Thyroid gland (tissue), 4 donors: ENCODE measurements at places on chromosomes 1 and 21. TPM values are rescaled to one million over a fixed set of nuclear protein-coding genes. Genes with fewer than 3 reads are reported as not detected.

The ADAM30 gene
- total RNA-seq = not detected

The HIVEP3 gene
- 13.5 TPM for total RNA-seq

DNA sequence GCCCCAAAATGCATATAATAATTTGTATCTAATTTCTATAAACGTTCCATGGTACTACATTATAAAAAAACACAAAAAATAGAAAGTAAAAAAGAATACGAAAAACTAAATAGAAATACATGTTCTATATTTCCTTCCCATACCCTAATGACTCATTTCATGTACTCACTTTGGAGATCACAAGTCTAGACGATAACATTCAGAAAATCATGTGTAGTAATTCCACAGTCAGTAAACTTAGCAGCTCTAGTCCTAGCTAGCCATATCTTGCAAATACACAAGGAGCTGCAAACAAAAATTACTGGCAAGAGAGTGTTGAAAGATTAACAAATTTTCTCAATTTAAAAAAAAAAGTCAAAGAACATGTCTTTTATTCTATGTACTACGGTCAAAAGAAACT, 1.4 kb downstream of the GOLPH3L start:
- peaks cover 14% of the 10 kb centered on the region for H3K36me3 ChIP-seq
- DNase-seq = no peak
- no peak overlapping the region for H3K27ac ChIP-seq
- H3K4me1 ChIP-seq = peaks cover 3% of the 10 kb centered on the region

DNA sequence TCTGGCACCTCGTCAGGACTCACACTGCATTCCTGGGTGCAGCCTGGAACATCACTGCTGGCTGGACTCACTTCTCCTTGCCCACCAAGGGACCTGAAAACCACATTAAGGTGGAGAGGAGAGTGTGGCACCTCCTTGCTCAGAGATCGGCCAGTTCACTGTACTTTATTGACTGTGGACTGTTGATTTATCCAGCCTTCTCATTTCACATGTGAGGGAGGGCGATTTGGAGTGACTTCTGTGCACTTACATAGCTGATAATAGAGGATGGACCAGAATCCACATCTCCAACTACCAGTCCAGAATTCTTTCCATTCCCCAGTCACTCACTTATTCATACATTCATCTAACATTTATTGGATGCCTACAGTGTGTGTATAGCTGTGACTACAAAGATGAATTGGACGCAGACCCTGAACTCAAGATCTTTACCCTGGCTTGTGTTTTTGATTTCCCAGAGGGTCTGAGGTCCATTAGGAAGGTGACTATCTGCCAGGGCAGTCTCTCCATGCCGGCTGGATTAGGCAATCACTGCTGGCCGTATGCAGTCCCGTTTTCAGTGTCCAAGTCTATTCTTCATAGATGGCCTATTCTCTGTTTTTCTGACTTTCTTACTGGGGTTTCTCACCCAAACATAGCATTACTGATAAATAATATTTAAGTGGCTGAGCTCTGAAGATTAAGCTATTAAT, 233.5 kb upstream of the SGIP1 start:
- H3K4me1 ChIP-seq = no peaks in the 10 kb centered on the region
- peak overlapping the region; percentile 42 for H3K27ac ChIP-seq
- H3K4me3 ChIP-seq = no peak overlapping the region
- no peaks in the 10 kb centered on the region for H3K36me3 ChIP-seq
- DNase-seq = no peak
- no peaks in the 10 kb centered on the region for H3K27me3 ChIP-seq

DNA sequence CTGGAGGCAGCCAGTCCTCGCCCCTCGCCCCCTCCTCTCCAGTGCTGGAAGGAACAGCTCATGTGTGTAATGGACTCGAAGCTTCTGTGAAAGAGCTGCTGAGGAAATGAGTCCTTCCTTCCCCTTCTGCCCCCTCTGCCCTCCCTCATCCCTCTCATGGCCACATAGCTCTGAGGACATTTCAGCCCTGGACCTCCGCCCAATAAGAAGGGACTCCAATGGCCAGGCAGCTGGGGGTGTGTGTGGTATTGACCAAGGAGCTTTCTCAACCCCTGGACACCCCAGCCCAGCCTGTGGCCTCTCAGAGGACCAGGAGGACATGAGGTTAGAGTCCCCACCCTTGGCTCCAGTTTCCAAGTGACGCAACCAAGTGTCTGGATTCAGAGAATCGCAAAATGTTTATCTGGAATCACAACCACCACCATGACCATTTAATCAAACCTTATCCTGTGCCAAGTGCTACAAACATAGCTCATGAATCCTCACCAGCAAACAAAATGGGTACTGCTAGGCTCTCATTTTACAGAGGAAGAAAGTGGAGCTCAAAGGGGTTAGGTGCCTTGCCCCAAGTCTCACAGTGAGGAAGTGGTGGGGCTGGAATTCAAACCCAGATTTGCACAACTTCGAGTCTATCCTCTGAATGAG, 47.8 kb upstream of the ECE1 start:
- H3K4me1 ChIP-seq = peaks cover 100% of the 10 kb centered on the region
- H3K36me3 ChIP-seq = no peaks in the 10 kb centered on the region
- peak; percentile 81 for DNase-seq
